ENCODE measurements at places on chromosomes 7 and 10.
A peak's percentile ranks its signal among the peaks of the same experiment; 100 is the strongest.

- DNase-seq = no peak
Observed at GRCh38 chr7:74203956-74204618, 5.7 kb upstream of the LAT2 start.

DNA sequence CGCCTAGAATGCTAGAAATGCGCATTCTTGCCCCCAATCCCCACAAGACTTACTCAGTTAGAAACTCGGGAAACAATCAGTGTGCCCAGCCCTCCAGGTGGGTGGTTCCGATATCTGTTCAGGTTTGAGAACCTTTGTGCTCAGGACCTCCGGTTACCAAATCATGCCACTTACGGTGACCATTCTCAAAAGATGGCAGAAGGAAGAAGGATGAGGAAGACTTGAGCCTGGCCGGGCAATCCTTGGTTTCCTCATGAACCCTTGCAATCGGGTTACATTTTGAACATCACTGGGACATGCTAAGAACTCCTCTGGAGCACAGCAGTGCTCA lies 52.1 kb downstream of the RBM17 start:
- no peak for DNase-seq

GRCh38 chr7:158353606-158354570 lies 233.7 kb downstream of the PTPRN2 start:
- DNase-seq = peak; percentile 46

GRCh38 chr7:35258868-35259522 lies 5.1 kb upstream of the TBX20 start:
- no peak for DNase-seq

- no peak for DNase-seq
Observed at GRCh38 chr7:12586271-12586670, 15.8 kb downstream of the SCIN start.

DNA sequence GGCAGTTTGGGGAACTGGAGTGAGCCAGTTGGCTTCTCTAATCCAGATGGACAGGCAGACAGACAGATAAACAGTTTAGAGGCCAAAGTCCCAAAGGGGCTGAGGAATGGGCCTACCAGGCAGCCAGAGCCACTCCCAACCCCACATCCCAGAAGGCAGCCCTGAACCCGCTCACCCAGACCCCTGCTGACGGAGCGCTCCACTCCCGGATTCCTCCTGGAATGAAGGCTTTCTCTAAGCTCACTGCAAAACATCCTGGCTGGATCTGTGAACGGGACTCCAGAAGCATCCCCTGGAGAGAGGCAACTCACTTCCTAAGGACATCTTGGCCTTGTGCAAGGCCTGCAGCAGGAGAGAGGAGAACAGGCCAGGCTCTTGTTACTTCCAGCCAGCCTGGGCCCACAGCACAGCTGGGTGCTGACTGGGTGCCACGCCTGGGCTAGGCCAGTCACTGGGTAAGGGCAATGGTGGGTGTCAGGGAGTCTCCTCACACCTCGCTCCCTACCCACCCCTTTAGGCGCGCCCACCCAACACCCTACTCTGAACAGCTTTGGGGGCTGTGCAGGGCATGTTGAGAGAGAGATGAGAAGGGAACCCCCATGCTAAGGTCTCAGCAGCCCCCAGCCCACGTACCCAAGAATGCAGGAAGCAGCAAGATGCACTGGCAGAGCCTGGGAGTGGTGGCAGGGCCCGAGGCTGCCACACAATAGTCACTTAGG lies 168.6 kb upstream of the ZMIZ1 start:
- DNase-seq = no peak

- no peak for DNase-seq
Observed at GRCh38 chr10:102603946-102604345, 40.3 kb upstream of the TRIM8 start.

DNA sequence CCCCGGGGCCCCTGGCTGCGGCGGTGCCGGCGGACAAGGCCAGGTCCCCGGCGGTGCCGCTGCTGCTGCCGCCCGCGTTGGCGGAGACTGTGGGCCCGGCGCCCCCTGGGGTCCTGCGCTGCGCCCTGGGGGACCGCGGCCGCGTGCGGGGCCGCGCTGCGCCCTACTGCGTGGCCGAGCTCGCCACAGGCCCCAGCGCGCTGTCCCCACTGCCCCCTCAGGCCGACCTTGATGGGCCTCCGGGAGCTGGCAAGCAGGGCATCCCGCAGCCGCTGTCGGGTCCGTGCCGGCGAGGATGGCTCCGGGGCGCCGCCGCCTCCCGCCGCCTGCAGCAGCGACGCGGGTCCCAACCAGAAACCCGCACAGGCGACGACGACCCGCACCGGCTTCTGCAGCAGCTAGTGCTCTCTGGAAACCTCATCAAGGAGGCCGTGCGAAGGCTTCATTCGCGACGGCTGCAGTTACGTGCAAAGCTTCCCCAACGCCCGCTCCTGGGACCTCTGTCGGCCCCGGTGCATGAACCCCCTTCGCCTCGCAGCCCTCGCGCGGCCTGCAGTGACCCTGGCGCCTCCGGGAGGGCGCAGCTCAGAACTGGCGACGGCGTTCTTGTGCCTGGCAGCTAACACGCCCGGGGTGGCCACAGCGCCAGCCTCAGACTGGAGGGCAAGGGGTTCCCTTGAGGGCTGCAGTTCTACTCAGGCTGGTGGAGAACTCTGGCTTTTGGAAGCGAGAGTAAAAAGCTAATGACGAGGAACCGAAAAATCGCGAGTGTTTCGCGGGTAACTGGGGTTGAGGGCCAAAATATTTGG lies 804 bp downstream of the FRAT1 start:
- no peak for DNase-seq

- DNase-seq = no peak
Observed at GRCh38 chr10:85259908-85260307, 931.5 kb downstream of the CCSER2 start.

DNA sequence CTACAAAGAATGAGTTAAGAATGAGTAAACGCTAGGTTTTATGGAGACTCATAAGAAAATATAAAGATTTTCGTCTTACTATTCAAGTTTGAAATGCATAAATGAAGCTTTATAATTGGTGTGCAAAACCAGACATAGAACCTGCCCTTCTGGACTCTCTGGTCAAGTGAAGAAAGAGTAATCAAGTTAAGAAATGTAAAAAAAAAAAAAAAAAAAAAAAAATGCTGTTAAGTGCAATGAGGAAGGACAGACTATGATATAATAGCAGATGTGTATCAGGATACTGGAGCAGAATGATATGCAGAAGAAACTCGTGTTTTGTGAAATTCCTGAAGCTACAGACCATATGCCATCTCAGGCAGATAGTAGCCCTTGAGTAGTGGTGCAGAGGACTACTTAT lies 5.6 kb downstream of the PCGF5 start:
- no peak for DNase-seq

GRCh38 chr10:76969366-76969948 lies 668.2 kb downstream of the KCNMA1 start:
- DNase-seq = no peak

GRCh38 chr7:1548438-1548831 lies 7.6 kb downstream of the TMEM184A start:
- DNase-seq = no peak

GRCh38 chr7:981793-982510 lies 1.0 kb upstream of the CYP2W1 start:
- no peak for DNase-seq

GRCh38 chr10:23656735-23657134 lies 217.9 kb downstream of the OTUD1 start:
- no peak for DNase-seq

DNA sequence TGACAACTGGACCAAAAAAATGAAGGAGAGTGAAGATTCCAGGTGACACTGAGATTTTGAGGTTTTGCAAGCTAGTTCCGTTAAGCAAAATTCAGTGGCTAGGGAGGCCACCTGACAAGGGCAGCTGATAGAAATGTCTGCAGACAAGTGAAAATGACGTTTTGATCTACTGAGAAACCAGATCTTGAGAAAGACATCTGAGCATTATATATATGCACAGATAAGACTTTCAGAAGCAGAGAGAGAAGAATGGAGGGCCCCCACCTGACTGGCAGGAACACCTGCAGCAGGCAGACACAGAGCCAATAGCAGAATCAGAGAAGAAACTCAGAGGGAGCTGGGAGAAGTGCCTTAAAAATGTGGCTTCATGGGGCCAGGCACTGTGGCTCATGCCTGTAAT lies 76.1 kb upstream of the LRGUK start:
- DNase-seq = no peak

- DNase-seq = no peak
Observed at GRCh38 chr10:122204691-122205489, 66.2 kb upstream of the BTBD16 start.

DNA sequence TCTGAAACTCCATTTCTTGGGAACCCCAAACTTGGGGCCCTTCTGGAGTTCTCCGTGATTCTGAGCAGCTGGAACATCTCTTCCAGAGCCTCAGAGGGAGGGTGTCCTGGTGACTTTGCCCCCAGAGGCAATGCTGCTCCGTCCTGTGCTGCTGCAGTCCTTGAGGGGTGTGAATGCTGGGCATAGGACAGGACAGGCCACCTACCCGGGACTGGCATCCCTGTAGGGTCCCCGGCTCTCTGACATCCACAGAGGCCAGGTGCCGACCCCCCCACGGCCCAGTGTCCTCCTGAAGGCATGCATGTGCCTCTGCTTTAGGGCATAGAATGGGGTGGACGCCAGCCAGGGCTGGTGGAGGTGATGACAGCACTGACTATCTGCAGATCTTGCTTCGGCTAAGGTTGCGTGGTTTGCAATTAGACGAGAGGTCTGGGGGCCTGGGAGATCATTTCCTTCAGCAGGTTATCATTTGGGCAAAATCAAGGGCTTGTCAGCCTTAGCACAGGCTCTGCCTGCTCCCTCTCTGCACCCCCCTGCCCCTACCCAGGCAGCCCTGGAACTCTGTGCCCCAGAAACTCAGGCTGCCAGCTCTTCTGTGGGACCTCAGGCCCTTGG lies 136.9 kb upstream of the GPR26 start:
- no peak for DNase-seq

- DNase-seq = no peak
Observed at GRCh38 chr10:131346456-131346855, 34.9 kb upstream of the TCERG1L start.

DNA sequence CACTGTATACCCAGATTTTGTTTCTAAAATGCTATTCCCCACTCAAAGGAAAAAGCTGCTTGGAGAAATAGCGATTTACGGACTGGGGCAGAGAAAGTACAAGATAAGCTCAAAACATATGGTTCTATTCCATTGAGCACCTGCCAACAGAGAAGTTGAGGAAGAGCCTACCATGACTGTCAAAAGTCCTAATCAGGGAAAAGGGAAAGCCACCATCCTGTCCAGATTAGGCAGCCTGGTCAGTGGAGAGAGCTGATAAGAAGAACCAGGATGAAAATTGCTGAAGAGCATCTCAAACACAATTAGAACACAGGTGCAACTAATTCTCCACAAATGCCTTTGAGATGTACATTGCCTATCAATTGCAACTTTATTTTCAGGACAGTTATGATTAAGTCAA lies 104.1 kb downstream of the MYOF start:
- no peak for DNase-seq

DNA sequence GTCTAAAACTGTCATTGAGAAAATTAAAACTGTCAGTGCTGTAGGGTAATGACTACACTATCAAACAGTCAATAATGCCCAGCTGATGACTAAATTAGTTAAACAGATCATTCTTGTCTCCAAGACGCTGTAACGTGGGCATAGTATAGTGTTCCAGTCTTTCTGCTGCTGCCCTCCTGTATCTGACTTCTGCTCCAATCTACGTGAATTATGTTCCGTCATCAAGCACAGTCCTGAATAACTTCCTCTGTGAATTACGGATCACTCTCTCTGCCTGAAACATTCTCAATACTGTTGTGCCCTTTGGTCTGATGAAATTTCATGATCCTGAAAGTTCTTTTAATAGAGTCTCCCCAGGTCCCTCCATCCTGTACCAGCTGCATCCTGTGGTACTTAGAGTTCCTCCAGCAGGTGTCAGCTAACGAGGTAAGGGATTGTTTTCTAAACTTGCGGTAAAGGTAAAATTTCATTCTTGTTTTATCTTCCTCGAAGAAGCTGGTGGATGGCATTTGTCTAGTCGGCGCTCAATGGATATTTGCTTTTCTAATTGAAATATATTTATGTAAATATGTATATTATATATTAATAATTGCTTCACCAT lies 393.5 kb upstream of the ADARB2 start:
- no peak for DNase-seq

DNA sequence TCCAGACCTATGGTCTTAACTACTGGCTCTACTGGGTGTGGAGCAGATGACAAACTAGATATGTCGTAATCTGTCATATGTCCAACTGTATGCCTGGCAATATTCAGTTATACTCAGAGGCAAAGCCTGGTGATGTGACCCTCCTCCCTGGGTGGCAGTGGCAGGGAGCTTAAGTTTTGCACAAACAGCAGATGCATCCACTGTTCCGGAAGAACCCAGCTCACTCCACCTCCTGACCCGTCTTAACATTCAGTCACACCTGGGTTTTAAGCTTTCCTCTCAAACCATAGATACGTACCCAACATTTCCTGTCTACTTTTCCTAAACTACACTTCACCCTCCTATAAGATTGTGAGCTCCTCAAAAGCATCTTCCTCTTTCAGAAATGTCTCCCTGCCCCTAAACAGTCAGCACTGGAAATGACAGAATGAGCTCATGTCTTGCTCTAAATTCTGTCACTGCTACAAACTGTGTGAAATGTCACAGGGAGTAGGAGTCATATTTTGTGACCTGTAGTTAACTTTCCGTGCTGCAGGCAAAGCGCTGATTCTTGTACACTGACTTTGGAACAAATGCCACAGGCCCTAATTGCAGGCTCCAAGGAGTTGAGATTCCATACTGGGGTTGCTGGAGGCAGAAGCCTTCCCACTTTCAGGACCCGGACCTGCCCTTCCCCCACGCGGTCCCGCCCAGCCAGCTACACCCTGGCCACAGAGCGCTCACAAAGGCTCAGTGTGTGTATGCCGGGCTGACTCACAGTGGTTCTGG lies 23.9 kb downstream of the SCD start:
- no peak for DNase-seq

DNA sequence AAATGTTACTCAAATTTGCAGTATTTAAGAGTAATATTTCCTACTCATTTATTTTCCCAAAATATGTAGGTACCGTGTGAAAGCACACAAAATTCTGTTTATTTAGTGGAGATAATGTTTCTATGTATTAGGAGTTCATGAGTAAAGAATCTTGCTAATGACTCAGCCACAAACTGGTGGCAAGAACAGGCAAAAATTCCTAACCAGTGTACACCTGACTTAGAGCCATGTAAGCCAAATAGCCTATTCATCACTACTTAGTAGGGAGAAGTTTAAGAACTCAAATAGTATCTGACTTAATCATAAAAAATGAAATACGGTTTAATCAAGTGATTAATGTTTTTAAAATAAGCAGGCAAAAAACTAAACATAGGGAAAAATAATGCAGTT lies 169.0 kb downstream of the SRPK2 start:
- no peak for DNase-seq

- DNase-seq = no peak
Observed at GRCh38 chr7:98771519-98771918, 98.3 kb downstream of the TMEM130 start.

GRCh38 chr7:139680676-139681462 lies 96.9 kb downstream of the HIPK2 start:
- DNase-seq = no peak

DNA sequence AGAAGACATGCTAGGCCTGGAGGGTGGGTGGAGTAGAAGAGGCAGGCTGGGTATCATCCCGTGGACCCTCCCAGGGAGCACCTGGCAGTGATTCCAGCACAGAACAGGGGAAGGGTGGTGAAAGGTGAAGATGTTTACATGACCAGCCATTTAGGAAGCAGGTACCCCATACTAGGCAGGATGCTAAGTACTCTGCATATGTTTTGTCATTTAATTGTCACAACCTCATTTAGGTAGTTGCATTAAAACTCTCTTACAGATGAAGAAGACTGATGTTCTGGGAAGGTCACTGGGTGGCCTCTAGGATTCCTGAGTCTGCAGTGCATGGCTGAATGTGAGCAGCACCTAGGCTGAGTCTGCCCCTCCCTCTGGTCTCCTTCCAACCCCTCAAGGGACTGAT lies 15.2 kb downstream of the ITPRIP start:
- DNase-seq = no peak

All from NCI-H1105 treated with DMSO at 0.1 percent for 48 hours (cell line).